ENCODE measurements at places on chromosomes 7 and 10.

GRCh38 chr7:2405201-2405600, 1.8 kb downstream of the CHST12 start:
- no peak for DNase-seq

- no peak for DNase-seq
These were observed 76.3 kb upstream of the CUX1 start for GRCh38 chr7:101740981-101741725.

DNA sequence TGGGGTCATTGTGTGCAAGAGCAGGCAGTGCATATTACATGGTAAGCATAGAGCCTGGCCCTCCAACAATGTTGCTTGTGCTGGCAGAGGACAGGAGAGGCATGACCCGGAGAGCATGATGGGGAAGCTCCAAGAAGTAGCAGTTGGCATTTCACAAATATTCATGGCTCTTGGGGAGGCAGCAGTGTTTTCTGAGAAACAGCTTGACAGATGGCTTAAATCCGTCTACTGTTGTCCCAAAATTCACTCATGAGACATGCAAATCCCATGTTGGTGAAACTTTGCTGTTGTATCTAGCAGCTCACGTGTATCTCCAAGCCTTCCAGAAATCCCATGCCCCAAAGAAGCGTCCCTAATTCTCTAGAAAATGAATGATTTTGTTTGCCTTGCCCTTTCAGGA, 487.0 kb downstream of the SORCS3 start:
- DNase-seq: no peak

DNA sequence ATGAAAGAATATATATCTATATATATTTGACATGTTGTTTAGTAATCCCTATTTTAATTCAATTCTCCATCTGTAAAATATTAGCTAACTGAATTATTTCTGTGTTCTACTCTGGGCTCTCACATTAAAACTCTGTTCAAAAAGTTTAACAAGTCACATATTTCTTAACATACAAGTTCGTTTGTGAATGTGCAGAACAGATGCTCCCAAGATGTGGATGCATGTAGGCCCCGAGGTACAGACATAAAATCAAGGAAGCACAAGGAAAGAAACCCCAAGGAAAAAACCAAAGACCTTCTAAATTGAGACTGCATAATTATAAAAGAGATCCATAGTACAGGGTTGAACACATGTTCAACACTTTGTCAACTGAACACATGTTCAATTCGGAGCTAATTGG, 175.1 kb downstream of the LRRTM3 start:
- no peak for DNase-seq

DNA sequence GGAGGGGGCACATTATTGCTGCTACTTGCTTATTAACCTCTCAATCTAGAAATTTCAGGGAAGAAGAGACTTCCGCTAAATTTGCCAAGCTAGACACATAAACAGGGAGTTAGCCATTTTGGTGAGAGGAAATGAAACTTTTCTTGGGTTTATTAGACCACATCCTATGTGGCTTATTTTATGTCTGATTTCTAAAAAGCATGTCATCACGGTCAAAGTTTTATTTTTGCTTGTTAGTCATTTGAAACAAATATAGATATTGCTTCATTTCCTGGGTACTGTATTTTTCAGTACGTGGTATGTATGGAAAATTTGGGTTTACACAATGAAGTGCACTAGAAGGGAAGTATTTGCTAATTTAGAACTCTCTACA, 144.1 kb downstream of the TCF7L2 start:
- DNase-seq: no peak

DNA sequence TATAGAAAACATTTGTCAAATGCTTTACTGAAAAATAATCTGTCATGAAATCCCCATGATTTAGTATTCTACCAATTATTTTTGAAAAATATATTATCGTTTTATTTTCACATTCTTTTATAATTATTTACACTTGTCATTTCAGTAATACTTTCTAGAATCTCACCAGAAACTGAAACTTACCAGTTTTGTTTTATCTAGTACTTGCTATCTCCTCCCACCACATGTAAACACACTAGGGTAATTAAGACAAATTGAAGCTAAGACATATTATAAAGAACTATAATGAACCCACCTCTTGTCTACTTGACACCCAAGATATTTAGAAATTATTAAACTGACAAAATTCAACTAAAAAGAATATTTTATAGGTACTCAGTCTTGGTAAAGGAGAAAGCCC, 51.5 kb upstream of the GRM3 start:
- no peak for DNase-seq

- DNase-seq: no peak
These were observed 88.2 kb downstream of the ELFN1 start for GRCh38 chr7:1758028-1758858.

- DNase-seq: no peak
These were observed 368.5 kb downstream of the PLXNA4 start for GRCh38 chr7:132207782-132208181.

- no peak for DNase-seq
These were observed 440 bp downstream of the CTNNA3 start for GRCh38 chr10:67695555-67695954.

DNA sequence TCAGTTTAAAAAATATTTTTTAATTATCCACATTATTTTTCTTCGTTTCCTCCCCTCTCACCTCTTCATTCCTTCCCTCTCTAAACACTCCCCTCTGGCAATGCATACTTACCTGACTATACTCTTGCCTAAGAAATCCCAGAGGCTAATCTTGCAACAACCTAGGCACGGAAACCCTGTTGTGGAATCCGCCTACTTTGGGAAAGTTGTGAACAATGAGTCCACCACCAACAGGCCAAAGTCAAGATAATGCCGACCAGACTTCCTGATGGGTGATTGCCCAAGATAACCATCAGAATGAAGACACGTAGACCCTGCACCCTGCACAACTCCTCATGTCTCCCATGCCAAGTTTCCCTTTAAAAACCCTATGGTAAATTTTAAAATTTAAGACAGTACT, 521.5 kb downstream of the KIF20B start:
- no peak for DNase-seq
